ENCODE measurements at places on chromosomes 2 and 18.
A peak's percentile ranks its signal among the peaks of the same experiment; 100 is the strongest.

GRCh38 chr18:59801576-59801975, 98.2 kb upstream of the PMAIP1 start:
- no peak for DNase-seq

GRCh38 chr18:13242797-13243196, 24.2 kb downstream of the LDLRAD4 start:
- DNase-seq = no peak

- no peak for DNase-seq
Measured at GRCh38 chr2:31166925-31167324, 28.7 kb upstream of the GALNT14 start.

GRCh38 chr18:11260961-11261461, 111.6 kb upstream of the PIEZO2 start:
- no peak for DNase-seq

DNA sequence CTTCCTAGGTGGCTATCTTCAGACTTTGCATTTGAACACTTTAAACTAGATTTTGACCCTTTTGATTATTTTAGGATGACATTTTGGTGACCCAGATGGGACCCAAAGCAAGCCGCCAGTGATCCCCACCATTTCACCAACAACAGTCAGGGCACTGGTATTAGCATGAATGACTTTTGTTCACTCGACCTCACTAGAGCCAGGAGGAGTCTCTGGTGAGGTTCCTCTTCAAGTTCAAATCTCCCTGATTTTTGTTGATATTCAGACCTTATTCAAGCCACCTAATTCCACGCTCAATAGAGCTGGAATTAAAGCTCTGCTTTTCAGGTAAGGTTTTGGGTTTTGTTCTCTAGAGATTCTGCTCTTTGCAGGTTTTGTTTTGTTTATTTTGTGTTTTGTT, 202.3 kb downstream of the MREG start:
- DNase-seq = no peak

GRCh38 chr2:222707689-222708273, 36.3 kb downstream of the MOGAT1 start:
- DNase-seq = no peak

- no peak for DNase-seq
Measured at GRCh38 chr18:35096677-35097011, 55.4 kb downstream of the MAPRE2 start.

GRCh38 chr2:233178994-233179847, 72.3 kb upstream of the ATG16L1 start:
- DNase-seq = no peak

- DNase-seq = no peak
Measured at GRCh38 chr2:54772531-54772930, 49.1 kb downstream of the EML6 start.

- no peak for DNase-seq
Measured at GRCh38 chr18:13141209-13141608, 77.4 kb upstream of the LDLRAD4 start.

GRCh38 chr2:144343145-144343544, 176.8 kb downstream of the ZEB2 start:
- no peak for DNase-seq

- DNase-seq = no peak
Measured at GRCh38 chr2:136129601-136130000, 11.7 kb upstream of the CXCR4 start.

DNA sequence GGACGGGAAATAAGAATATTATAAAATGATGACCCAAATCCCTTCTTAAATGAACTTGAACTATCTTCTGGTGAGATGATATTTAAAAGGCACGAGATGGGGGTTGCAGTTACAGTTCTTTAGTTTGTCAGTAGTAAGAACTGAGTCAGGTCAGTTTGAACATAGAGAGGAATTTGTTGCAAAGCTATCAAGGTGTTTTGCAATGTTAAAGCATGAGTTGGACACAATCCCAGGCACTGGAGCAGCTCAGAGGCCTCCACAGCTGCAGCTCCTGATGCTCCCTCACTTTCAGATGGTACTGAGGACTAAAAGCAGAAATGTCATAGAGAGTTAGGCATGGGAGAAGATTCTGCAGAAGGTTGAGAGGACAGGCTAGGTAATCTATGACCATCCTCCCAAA, 236.0 kb downstream of the BCL2 start:
- DNase-seq = no peak

DNA sequence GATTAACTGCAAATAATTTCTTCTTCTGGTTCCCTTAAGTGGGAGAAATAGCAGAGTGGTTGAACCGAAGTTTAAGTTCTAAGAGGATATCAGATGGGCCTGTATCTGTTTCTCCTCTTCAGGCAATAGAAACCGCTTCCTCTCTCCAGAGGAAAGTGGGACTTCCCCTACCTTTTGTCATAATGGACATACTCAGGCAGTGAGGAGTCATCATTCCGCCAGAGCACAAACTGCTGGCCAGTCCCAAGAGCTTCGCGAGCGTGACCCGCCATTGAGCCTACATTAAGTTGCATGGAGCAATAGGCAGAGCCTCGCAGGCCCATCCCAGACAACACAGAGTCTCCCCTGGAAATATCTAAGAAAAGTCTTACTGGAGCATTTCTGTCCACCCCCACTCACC, 158.9 kb downstream of the LDLRAD4 start:
- DNase-seq = no peak

- DNase-seq = peak; percentile 64
Measured at GRCh38 chr2:64049633-64050220, 30.5 kb upstream of the VPS54 start.

DNA sequence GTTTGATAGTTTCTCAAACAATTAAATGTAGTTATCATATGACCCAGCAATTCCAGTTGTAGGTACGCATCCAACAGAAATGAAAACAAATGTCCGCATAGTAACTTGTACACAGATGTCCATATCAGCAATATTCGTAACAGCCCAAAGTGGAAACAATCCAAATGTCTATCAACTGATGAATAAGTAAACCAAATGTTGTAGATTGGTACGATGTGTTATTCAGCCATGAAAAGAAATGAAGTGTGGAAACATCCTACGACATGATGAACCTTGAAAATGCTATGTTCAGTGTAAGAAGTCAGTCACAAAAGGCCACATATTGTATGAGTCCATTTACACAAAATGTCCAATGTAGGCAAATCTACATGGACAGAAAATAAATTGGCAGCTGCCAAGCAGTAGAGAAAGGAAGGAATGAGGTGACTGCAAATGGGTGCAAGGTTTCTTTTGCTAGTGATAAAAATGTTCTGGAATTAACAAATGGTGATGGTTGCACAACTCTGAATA, 26.9 kb downstream of the GAREM1 start:
- DNase-seq = no peak

DNA sequence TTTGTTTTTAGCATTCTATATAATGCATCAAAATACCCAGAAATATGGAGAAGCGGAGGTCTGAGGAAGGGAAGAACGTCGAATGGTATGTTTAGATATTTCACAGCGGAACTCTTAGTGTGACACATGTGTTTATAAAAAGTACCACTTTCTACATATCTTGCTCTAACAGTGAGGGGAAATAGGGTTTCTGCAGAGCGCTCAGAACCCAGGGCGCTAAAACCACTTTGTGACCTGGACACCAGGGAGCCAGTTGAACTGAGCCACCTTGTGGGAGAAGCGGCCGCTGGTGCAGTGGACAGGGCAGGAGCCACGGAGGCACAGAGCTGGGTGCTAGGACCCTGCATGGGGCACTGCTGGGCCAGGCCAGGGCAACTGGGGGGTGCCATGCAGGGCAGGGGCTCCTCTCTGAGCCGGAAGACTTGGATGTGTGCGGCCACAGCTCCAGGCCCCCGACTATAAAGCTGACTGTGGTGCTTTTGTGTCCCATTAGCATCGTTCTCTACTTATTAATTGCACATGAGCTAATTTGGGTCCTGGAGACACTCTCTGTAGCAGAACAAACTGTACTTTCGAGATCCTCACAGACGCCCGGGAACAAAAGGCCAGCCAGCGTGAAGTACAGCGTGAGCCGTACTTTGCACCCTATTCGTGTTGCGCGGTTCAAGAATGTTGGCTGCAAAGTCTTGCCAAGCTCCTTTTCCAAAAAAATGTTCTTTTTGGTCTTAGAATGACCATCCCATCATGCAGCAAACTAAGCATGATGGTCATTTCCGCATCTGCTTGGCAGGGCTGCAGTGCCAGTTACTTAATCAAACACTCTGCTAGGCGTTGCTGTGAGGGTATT, 151.9 kb upstream of the ALKAL2 start:
- no peak for DNase-seq

DNA sequence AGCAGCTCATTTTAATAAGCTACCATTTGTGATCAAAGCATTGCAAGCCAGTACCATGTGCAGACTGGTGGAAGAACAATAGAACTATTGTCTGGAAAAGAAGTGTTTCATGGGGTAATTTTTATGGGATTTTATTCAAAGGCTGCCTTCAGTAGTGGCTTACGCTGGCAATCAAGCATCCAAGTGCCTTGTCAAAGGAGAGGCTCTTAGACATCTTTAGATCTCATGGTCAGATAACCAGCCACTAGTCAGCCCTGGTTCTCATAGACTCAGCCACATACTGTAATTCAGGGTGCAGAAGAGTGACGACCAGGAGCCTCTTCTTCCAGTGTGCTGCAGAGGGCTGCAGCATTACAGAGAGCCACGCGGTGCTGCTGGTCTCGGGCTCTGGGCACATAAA, 98.5 kb upstream of the NOSTRIN start:
- no peak for DNase-seq

GRCh38 chr18:9951022-9951859, 37.4 kb downstream of the VAPA start:
- no peak for DNase-seq

- no peak for DNase-seq
Measured at GRCh38 chr2:15945909-15946705, 5.8 kb downstream of the MYCN start.

- DNase-seq = no peak
Measured at GRCh38 chr18:69840001-69840400, 107.7 kb downstream of the CD226 start.

DNA sequence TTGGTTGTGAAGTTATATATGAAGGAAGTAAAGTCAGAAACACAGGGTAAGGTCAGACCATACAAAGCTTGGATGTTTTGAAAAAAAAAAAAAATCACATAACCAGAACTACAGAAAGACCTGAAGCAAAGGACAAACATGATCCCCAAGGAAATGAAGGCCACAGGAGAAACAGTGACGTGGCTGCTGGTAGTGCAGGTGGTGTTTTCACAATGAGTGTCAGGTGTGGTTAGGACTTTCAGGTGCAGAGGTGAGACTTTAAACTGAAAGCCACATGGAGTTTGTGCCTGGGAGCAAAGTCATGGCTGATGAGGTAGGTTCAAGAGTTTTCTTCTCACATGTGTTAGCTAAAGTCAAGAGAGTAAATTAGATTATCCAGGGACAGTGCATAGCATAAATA, 270.7 kb downstream of the PIEZO2 start:
- no peak for DNase-seq

- DNase-seq = no peak
Measured at GRCh38 chr18:54616220-54616848, 25.3 kb downstream of the DYNAP start.

GRCh38 chr2:7539760-7540159, 622.5 kb downstream of the RNF144A start:
- DNase-seq = no peak

- DNase-seq = no peak
Measured at GRCh38 chr2:177147834-177148445, 64.7 kb upstream of the HNRNPA3 start.

GRCh38 chr2:80300346-80300745, 4.2 kb downstream of the LRRTM1 start:
- DNase-seq = no peak

- DNase-seq = no peak
Measured at GRCh38 chr2:109046925-109047508, 58.0 kb upstream of the EDAR start.

Data from naive thymus-derived CD4-positive, alpha-beta T cell (primary cell).